Fibroblast of the conjunctiva (primary cell): ENCODE measurements at places on chromosomes 6 and 20.

- no peak for DNase-seq
Observed at GRCh38 chr6:125832391-125833117, 41.8 kb downstream of the NCOA7 start.

DNA sequence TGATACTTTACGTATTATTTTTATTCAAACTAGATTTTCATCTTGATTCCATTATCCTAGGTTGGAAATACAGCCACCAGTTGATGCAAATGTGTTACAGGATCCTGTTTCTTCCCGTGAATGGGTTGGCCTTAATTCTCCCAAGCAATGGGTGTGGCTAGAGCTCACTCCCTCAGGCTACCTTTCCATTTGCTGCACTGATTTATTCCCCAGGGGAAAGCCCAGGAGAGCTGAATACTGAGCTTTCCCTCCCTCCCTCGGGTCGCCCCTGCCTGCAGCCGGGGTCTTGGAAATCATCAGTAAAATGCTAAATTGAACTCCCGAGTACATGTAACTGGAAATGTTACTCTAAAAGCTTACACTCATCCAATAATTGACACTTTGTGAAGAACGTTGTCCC lies 9.9 kb downstream of the SMOC2 start:
- no peak for DNase-seq

DNA sequence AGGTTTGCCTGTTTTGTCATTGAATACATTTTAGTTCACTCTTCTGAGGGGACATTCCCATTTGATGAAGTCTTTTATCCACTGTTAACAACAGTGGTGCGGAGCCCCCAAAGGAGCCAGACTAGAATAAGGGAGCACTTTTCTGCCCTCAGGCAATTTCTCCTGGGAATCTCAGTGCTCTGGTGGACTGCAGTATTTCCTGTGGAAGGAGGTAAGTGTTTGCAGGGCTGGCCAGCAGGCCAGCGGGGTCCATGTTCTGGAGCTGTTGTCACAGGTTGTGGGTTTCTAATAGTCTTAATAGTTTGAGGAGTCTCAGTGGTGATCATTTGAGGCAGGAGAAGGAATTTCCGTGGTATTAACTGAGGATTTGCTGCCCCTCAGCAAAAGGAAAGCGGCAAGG lies 83.5 kb downstream of the ASXL1 start:
- no peak for DNase-seq

- DNase-seq = no peak
Observed at GRCh38 chr6:129736105-129736504, 26.1 kb upstream of the ARHGAP18 start.
